ENCODE measurements at places on chromosomes 2 and 18.

- no peak for DNase-seq
These were observed 55.3 kb downstream of the DTNB start for GRCh38 chr2:25617948-25618646.

DNA sequence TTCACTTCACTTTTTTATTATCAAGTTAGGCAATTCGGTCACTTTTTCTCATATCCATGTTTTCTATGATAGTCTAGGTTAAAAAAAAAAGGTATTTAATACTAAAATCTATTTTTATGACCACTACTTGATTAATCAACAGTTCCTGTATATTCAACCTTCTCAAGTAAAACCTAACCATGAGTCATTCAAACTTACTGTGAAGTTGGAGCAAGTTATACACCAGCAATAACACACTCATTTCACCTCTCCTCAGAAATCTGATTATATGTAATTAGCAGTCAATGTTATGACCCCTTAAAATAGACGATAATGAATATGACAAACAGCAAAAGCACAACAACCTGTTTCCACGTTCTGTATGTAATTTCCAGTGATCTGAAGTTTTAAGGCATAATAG is 35.0 kb upstream of the ADAM17 start:
- no peak for DNase-seq

GRCh38 chr18:1014951-1015624 is 110.4 kb downstream of the ADCYAP1 start:
- no peak for DNase-seq

- DNase-seq: no peak
These were observed 376.7 kb downstream of the TDRD15 start for GRCh38 chr2:21500401-21500945.

GRCh38 chr2:232707076-232707475 is 9.9 kb downstream of the GIGYF2 start:
- DNase-seq: no peak

DNA sequence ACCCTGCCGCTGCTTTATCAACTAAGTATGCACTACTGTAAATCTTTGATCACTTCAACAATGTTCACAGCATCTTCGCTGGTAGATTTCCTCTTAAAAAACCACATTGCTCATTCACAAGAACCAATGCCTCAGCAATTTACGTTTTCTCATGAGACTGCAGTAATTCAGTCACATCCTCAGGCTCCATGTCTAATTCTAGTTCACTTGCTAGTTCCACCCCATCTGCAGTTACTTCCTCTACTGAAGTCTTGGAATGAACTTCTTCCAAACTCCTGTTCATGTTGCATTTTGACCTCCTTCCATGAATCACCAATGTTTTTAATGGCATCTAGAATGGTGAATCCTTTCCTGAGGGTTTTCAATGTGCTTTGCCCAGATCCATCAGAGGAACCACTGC is 35.8 kb downstream of the PRELID3A start:
- DNase-seq: no peak

- no peak for DNase-seq
These were observed 2.8 kb upstream of the BOK start for GRCh38 chr2:241555711-241556110.

GRCh38 chr2:104433657-104434056 is 420.3 kb upstream of the POU3F3 start:
- no peak for DNase-seq

DNA sequence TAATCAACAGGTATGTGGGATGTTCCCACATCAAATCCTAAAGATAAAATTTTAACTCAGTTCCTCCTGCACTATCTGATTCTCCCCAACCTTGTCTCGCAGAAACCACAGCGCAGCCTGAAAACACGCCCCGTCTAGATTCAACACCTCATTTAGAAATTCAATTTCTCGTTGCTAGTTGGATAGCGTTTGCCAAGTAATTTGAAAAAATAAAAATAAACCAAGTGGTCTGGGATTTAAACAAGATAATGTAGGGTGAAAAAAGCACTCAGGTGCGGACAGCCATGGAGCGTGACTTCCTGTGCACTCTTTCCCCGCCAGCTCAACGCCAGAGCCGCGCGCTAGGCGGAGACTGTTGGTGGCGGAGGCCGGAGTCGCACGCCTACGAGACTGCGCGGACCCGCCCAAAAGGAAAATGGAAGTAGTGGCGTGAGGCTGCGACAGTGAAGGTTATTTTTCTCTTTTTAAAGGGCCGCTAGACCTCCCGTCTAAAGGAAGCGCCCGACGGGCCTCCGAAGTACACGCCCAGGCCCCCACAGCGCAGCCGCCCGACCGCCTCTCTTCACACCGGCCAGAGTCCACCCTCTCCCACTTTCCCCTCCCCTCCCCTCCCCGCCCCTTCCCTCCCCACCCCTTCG is 615 bp upstream of the CCNT2 start:
- DNase-seq: no peak

GRCh38 chr2:217662984-217663602 is 339.7 kb downstream of the TNS1 start:
- no peak for DNase-seq

GRCh38 chr2:72035518-72036172 is 112.0 kb downstream of the CYP26B1 start:
- DNase-seq: no peak

DNA sequence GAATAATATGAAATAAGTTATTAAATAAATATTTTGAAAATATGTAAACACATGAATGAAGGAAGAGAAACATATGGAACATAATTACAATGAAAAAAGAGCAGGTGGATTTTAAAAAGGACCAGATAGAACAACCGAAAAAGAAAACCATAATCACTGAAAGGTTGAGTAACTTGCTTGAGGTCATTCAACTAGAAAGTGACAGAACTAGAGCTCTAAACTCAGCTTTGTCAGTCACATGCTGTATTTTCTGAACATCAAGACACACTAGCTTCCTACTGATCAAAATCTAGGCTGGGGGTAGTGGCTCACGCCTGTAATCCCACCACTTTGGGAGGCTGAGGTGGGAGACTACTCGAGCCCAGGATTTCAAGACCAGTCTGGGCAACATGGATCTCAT is 30.0 kb upstream of the ITGAV start:
- no peak for DNase-seq

DNA sequence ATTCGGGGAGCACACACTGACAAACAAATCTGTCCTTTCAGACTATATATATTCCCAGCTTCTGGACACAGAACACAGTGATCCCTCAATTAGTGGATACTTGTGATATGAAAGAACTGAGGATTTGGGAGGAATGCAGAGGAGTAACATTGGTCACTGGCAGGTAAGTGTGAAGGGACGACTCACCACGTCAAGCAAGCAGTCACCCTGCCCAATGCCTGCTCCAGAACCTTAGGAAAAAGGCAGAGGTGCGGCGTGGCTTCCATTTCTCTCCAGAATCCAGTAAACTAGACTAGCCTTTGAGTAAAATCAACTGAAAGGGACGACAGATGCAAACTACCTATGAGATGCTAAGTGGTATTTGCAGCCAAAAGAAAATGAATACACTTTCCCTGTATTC is 1.1 kb downstream of the CCDC93 start:
- no peak for DNase-seq

- no peak for DNase-seq
These were observed 64.7 kb upstream of the RAB6C start for GRCh38 chr2:129914538-129915302.

DNA sequence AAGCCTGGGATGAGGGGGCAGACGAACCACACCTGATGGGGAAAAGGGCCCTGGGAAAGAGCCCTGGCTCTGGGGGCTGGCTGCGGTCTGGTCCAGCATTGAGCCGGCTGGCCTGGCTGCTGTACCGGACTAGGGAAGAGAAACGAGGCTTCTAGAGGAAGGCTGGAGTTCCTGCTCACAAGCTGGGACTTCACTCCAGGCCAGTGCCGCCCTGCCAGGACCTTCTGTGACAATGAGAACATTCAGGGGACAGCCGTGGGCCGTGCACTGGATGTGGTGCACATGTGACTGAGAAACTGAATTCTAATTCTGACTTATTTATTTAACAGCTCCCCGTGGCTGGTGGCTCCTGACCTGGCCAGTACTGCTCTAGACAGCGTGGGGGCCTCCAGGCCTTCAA is 269.3 kb downstream of the HDAC4 start:
- DNase-seq: no peak

DNA sequence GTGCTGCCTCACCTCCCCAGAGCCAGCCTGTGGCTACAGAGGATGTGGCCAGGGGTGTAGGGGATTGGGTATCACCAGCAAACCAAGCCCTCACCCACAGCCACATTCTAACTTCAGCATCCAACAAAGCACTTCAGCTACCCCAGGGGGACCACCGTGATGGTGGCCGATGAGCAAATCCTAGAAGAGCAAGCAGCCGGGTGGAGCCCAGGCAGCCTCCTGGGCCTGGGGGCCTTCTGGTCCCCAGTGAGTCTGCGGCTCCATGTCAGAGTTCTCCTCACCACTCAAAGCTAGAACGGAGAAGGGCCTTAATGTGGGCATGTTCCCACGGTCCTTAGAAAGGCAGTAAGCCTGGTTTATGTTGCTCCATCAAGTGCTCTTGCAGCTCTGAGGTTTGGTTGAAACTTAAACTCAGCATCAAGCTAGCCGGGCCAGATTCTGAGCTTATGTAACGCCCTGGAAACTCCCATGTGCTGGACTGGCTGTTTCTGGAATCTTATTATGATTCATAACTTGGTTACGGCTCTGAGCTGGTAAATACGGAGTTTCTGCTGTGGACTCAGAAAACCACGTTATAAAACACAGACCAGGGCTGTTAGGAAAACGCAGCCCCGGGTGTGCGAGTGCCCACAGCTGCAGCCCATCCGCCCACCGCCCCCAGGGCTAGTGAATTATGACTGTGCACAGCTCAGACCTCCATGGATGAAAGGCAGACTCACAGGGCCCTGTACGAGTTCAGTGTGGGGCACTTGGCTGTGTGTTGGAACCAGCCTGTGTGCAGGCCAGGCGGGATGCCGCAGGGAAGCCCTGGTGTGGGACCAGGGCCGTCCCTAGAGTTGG is 99.8 kb downstream of the SEPTIN10 start:
- DNase-seq: no peak

DNA sequence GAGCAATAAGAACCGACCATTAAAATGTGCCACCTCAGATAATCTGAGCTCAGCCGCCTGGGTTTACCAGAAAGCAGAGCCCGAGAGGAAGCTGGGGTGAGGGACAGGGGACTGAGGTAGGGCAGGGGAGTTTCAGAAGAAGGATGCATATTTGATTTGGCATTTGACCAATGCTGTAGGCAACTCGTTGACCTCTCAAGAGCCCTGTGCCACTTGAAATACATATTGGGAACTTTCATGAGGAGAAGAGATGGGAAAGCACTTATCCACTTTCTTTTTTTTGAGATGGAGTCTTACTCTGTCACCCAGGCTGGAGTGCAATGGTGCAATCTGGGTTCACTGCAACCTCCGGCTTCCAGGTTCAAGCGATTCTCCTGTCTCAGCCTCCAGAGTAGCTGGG is 148.4 kb upstream of the SPRED2 start:
- DNase-seq: no peak

DNA sequence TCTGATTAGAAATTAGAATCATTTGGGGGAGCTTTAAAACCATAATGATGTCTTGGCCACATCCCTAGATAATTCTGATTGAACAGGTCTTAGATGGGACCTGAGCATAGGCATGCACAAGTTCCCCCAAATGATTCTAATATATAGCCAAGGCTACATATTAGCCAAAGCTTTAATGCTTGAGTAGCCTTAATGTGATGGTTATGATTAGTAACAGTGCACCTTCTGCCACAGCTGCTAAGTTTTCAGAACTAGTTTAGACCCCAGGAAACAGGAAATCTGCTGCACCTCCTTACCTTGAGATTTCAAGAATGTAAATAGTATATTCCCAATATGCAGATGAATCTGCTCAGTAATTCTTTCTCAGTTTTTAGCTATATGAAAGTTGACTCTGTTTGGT is 119.8 kb downstream of the PTPN4 start:
- no peak for DNase-seq

- no peak for DNase-seq
These were observed 26.0 kb downstream of the EIF2AK3 start for GRCh38 chr2:88601286-88601685.

- no peak for DNase-seq
These were observed 50.5 kb upstream of the GRB14 start for GRCh38 chr2:164671664-164672396.

DNA sequence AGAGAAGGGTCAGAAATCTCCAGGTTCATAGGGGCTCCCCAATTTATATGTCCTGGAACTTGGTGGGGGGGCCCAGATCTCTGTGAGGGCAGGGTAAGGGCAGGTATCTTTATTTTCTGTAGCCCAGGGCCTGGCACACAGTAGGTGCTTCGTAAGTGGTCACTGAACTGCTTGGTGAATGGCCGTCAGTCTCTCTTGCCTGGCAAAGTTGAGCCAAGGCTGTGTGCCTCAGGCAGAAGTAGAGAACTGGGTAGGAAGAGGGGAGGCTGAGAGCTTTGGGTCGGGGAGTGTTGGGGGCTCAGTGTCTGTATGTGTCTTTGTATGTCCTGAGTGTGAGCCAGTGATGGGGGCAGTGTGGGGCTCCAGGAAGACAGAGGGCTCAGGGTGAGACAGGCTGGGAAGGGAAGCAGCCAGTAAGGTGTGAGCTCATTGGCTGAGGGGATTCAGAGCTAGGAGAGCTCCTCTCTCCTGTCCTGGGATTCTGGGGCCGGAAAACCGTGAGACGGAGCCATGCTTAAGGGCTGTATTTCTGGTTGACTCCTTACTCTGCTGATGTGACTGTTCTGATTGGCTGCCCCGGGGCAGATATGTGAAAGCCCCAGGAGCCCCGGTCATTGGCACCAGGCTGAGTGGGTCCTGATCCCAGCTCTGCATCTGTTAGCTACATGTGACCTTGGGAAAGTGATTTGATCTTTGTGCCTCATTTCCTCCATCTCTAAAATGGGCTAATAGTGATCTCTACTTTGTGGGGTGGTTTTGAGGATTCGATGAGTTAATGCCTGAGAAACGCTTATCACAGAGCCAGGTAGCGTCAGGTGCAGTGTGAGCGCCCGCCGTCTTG is 30.3 kb downstream of the STEAP3 start:
- DNase-seq: no peak

DNA sequence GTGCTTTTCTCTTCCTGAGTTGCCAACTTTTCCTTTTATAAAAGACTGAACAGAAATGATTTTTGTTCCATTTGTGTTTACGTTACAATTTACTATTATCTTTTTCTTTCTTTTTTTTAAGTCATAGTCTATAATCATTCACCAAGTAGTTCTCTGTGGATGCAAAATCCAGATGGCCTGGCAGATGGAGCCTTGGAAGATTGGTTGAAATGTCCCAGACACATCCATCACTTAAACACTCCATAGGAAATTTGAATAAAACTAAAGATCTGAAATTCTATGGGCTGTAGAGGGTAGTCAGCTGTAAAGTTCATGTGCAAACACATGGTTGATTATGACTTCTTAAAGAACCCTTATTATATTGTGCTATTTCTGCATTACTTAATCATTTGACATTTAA is 164.8 kb upstream of the DOCK10 start:
- no peak for DNase-seq

GRCh38 chr2:33275689-33276444 is 200.6 kb upstream of the RASGRP3 start:
- DNase-seq: no peak
